ENCODE measurements at places on chromosomes 5 and 9.

DNA sequence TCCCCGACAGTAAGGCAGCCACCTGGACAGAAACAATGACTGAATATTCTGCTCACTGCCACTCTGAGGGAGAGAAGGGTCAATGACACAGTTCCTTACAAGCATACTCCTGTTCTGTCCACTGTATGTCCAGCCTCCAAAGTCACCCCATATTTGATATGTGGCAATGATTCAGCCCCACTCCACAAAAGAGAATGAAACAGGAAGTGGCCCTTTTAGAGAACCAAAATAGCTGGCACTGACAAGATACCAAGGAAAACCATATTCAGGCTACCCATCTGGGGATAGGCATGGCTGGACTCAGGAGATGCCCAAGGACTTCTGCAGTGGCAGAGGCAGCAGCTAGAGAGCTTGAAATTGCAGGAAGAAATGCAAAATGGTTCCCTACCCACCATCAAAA lies 12.8 kb upstream of the GFRA3 start:
- no peak for DNase-seq

DNA sequence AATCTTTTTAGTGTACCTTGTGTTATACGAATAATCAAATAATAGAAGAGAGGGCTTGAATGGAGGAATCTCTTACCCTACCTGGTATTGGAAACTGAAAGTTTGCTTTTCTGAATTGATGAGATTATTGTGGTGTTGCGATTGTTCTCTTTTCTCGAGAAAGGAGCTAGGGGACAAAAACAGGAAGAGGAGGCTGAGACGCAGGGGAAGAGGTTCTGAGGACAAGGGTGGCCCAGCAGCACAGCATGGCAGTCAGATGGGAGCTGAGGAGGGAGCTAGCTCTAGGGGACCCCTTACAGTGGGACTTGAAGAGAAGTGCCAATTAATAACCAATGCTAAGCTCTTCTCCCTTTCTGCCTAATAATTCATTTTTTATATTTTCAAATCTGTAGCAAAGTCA lies 183.3 kb upstream of the DMAC1 start:
- no peak for DNase-seq

GRCh38 chr9:126665644-126666035 lies 51.9 kb downstream of the LMX1B start:
- DNase-seq, result no peak

DNA sequence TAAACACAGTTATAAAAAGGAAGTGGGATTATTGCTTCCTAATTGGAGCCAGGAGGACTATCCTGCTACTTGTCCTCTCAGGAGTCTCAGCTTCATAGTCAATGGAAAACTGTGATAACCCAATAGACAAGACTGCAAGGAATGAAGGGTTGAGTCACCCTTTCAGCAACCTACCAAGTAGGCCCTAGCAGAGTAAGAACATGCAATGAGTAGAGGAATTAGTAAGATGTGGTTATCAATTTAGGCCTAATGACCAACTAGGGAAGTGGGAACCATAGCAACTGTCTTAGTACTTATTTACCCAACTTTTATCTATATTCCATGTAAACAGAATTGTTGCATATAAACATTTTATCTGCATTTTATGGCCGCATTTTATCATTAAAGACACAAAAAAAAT lies 310.1 kb downstream of the RFX3 start:
- no peak for DNase-seq

GRCh38 chr5:105428451-105429380 lies 1866.1 kb upstream of the NUDT12 start:
- DNase-seq, result no peak

Measured in activated T-cell treated with anti-CD3 and anti-CD28 coated beads for 4 hours (primary cell).